ENCODE measurements at places on chromosomes 16 and 17. TPM values are rescaled to one million over a fixed set of nuclear protein-coding genes. Genes with fewer than 3 reads are reported as not detected.
A peak's percentile ranks its signal among the peaks of the same experiment; 100 is the strongest.

Gene KRT33B
- total RNA-seq: not detected

Gene DLX3
- 0.16 TPM for total RNA-seq

Gene KRTAP4-9
- total RNA-seq: not detected

Gene MFSD6L
- not detected for total RNA-seq

Gene CCNF
- 38.8 TPM for total RNA-seq

Gene NPIPA5
- total RNA-seq: 8.8 TPM

Gene PTX4
- total RNA-seq: not detected

Gene SRSF2
- 571 TPM for total RNA-seq

DNA sequence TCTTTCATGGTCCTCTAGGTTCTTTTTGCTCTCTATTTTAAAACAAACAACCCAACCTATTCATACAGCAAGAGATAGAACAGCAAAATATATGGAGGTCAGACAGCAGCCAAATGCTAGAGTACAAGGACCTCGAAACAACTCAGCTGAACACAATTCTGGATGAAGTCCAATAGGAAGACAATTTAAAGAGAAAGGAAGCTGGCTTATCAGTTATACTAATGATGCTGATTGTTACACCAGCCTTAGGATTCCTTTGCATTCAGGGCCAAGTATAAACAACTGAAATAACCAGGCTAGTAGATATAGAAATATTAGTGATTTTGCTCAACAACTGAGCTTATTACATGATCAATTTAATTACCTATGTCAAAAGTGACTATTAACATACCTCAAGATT lies 2.5 kb downstream of the SSH2 start:
- H3K27me3 ChIP-seq: no peaks in the 10 kb centered on the region
- H3K4me3 ChIP-seq: no peak overlapping the region
- DNase-seq: no peak
- H3K27ac ChIP-seq: no peak overlapping the region
- H3K36me3 ChIP-seq: peaks cover 2% of the 10 kb centered on the region

GRCh38 chr17:6755281-6755680 lies 565 bp upstream of the XAF1 start:
- H3K36me3 ChIP-seq: peaks cover 15% of the 10 kb centered on the region
- H3K27ac ChIP-seq: peak overlapping the region; percentile 95
- no peaks in the 10 kb centered on the region for H3K27me3 ChIP-seq

- peaks cover 1% of the 10 kb centered on the region for H3K36me3 ChIP-seq
- H3K27ac ChIP-seq: no peak overlapping the region
- no peak for DNase-seq
- no peak overlapping the region for H3K4me3 ChIP-seq
Observed at GRCh38 chr16:17011712-17012111, 459.0 kb downstream of the XYLT1 start.

DNA sequence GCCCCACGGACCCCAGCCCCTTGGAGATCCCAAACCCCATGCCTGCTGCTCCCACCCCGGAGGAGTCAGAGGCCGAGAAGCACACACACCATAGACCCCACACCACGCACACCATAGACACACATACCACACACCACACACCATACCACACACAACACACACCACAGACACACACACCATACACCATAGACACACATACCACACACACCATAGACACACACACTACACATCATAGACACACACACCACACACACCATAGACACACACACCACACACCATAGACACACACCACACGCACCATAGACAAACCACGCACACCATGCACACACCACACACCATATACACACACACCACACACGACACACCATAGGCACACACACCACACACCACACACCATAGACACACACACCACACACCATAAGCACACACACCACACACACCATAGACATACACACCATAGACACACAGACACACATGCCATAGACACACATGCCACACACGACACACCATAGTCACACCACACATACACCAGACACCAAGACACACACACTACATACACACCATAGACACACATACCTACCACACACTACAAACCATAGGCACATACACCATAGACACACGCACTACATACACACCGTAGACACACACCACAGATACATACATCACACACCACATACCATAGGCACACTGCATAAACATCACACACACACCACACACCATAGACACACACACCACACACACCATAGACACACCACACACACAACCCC lies 11.3 kb downstream of the TBC1D16 start:
- no peak overlapping the region for H3K4me3 ChIP-seq
- DNase-seq: no peak
- no peaks in the 10 kb centered on the region for H3K27me3 ChIP-seq
- H3K36me3 ChIP-seq: no peaks in the 10 kb centered on the region

- no peak overlapping the region for H3K4me3 ChIP-seq
- H3K27me3 ChIP-seq: no peaks in the 10 kb centered on the region
- no peak for DNase-seq
Observed at GRCh38 chr17:34434052-34434451, 71.0 kb upstream of the CCL1 start.

GRCh38 chr16:50278251-50278650 lies 11.9 kb downstream of the ADCY7 start:
- peak overlapping the region; percentile 35 for H3K4me3 ChIP-seq
- peak overlapping the region; percentile 81 for H3K27ac ChIP-seq
- peaks cover 80% of the 10 kb centered on the region for H3K4me1 ChIP-seq

DNA sequence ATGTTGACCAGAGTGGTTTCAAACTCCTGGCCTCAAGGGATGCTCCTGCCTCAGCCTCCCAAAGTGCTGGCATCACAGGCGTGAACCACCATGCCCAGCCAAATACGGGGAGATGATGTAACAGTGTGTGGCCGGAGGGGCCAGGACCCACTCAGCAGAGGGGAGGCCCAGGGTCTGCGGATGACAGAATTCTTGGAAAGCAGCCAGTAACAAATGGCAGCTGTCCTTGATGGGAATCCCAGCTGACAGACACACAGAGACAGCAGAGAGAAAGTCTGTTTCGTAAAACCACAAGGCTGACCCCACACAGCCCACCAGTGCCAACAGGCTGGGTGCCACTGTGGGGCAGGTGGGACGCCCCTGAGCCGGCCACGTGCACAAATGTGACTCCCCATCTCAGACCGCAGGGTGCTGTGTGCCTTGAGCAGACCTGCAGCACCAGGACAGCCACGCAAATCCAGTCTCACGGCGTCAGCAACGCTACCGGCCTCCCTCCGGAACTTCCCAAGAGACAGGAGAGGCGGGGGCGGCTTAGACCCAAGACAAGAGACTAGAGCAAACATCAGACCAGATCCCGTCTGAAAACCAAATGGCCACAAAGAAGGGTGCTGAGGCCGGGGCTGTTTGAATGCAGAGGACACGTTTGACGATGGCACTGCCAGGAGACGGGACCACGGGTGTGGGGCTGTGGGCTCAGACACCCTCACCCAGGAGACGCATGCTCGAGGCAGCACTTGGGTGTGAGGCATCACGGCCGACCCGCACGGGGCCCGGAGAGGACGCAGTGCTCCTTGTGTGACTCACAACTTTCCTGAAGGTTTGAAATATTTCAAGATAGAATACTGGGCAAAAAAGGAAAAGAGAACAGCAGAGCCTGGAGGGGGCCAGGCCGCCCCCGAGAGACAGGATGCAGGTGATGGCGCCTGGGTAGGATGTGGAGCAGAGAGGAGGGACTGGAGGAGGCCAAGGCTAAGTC lies 24.6 kb downstream of the CTU2 start:
- peaks cover 6% of the 10 kb centered on the region for H3K36me3 ChIP-seq
- no peaks in the 10 kb centered on the region for H3K4me1 ChIP-seq
- DNase-seq: no peak
- H3K27ac ChIP-seq: no peak overlapping the region
- no peaks in the 10 kb centered on the region for H3K27me3 ChIP-seq

DNA sequence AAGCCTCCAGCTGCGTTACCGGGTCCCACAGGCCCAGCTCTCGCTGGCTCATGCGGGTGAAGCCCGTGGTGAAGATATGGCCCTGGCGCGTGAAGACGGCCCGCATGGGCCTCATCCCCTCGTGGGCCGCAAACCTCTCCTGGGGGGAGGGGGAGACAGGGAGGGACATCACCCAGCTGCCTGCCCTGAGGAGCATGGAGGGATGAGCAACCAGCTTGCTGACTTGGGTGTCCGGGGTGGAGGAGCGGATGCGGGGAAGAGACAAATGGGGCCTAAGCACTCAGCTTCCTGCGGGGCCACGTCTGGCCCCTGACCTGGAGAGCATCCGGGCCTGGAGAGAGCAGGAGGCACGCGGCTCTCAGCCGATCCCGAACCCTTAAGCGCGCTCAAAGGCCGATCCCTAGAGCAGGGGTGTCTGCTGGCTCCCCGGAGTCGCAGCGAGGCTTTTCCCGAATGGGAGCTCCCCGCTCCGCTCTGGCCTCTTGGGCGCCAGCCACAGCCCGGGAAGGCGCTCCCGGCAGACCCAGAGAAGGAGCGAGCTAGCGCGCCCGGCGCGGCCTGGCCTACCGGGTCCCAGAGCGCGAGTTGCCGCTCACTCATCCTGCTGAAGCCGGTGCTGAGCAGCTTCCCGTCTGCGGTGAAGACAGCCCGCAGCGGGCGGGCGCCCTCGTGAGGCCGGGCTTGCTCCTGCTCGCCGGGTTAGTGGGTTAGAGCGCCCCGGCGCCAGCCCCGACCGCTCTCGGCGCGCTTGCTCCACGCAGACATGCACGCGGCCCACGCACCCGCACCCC lies 5.0 kb downstream of the CORO6 start:
- peak overlapping the region; percentile 81 for H3K27ac ChIP-seq
- peaks cover 2% of the 10 kb centered on the region for H3K36me3 ChIP-seq
- peak; percentile 89 for DNase-seq
- H3K27me3 ChIP-seq: no peaks in the 10 kb centered on the region
- H3K4me1 ChIP-seq: peaks cover 42% of the 10 kb centered on the region

GRCh38 chr16:55645986-55646385 lies 9.8 kb upstream of the SLC6A2 start:
- H3K27ac ChIP-seq: no peak overlapping the region
- H3K4me3 ChIP-seq: no peak overlapping the region
- no peaks in the 10 kb centered on the region for H3K4me1 ChIP-seq
- no peaks in the 10 kb centered on the region for H3K27me3 ChIP-seq
- H3K36me3 ChIP-seq: no peaks in the 10 kb centered on the region
- DNase-seq: no peak

- no peaks in the 10 kb centered on the region for H3K4me1 ChIP-seq
- H3K36me3 ChIP-seq: no peaks in the 10 kb centered on the region
- H3K27ac ChIP-seq: no peak overlapping the region
- H3K4me3 ChIP-seq: no peak overlapping the region
- H3K27me3 ChIP-seq: no peaks in the 10 kb centered on the region
- DNase-seq: no peak
Observed at GRCh38 chr17:72193391-72194106, 72.7 kb downstream of the SOX9 start.

DNA sequence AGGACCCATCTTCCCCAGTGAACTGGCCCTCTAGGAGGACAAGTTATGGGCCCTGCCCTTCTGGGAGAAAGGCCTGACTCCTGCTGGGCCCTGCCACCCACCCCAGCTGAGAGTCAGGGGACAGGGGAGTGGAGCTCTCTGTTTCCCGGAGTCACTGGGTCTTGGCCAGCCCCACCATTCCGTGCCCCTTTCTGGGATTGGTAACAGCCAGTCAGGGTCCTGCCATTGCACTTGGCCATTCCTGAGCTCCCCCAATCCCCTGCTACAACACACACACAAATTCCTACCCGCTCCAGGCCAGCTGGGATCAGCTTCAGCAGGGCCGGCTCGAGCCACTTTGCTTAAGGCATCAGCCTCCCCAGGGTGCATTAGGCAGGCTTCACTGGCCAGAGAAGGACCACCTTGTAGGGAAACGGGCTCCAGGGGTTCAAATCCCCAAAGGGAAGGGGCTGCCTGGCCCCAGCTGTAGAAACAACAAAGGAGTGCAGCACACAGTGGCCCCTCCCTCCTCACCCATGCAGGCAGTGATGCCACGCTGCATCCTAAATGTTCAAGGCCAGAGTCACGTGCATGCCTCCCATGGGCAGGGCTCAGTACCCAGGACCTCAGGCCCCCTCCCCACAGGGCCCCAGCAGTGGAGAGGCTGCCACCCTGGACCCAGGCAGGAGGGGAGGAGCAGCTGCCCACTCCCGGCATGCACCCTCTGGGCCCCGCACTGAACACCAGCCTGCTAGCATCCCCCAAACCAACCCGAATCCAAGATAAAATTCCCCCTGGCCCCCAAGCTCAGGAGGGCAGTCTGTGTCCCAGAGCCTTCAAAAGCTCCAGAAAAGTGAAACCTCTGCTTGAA lies 37.7 kb downstream of the C16orf78 start:
- H3K36me3 ChIP-seq: no peaks in the 10 kb centered on the region
- no peak overlapping the region for H3K27ac ChIP-seq
- DNase-seq: no peak
- no peak overlapping the region for H3K4me3 ChIP-seq

- H3K4me1 ChIP-seq: peaks cover 24% of the 10 kb centered on the region
- H3K27me3 ChIP-seq: no peaks in the 10 kb centered on the region
- peaks cover 30% of the 10 kb centered on the region for H3K36me3 ChIP-seq
- H3K4me3 ChIP-seq: no peak overlapping the region
- no peak for DNase-seq
Observed at GRCh38 chr17:28575126-28575795, 1.4 kb downstream of the ALDOC start.

- no peak overlapping the region for H3K27ac ChIP-seq
- no peak for DNase-seq
- no peaks in the 10 kb centered on the region for H3K36me3 ChIP-seq
- no peak overlapping the region for H3K4me3 ChIP-seq
Observed at GRCh38 chr16:51834133-51834532, 683.1 kb upstream of the SALL1 start.

DNA sequence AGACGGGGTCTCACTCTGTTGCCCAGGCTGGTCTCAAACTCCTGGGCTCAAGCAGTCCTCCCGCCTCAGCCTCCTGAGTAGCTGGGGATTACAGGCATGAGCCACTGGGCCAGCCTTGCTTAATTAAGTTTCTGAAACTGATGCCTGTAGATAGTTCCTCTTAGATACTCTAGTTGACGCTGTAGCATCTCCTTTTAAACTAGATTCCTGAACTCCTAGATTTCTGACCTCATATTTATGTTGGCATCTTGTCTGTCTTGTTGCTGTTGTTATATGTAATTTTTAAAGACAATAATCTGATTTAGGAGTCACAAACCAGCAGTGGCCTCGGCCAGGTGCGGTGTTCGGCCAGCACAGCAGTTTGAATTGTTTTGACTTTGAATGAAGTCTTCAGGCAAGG lies 37.5 kb downstream of the DHRS7B start:
- no peak overlapping the region for H3K4me3 ChIP-seq
- DNase-seq: no peak
- H3K4me1 ChIP-seq: peaks cover 15% of the 10 kb centered on the region
- no peaks in the 10 kb centered on the region for H3K27me3 ChIP-seq

- no peak overlapping the region for H3K4me3 ChIP-seq
- DNase-seq: no peak
- H3K4me1 ChIP-seq: no peaks in the 10 kb centered on the region
- H3K27ac ChIP-seq: no peak overlapping the region
- H3K36me3 ChIP-seq: no peaks in the 10 kb centered on the region
Observed at GRCh38 chr16:69942099-69942491, 9.0 kb upstream of the CLEC18A start.

- no peaks in the 10 kb centered on the region for H3K36me3 ChIP-seq
- H3K27me3 ChIP-seq: peaks cover 4% of the 10 kb centered on the region
- DNase-seq: peak; percentile 17
- peaks cover 28% of the 10 kb centered on the region for H3K4me1 ChIP-seq
Observed at GRCh38 chr17:50055055-50055425, 870 bp upstream of the ITGA3 start.
